ENCODE measurements at places on chromosomes 16 and 17.

DNA sequence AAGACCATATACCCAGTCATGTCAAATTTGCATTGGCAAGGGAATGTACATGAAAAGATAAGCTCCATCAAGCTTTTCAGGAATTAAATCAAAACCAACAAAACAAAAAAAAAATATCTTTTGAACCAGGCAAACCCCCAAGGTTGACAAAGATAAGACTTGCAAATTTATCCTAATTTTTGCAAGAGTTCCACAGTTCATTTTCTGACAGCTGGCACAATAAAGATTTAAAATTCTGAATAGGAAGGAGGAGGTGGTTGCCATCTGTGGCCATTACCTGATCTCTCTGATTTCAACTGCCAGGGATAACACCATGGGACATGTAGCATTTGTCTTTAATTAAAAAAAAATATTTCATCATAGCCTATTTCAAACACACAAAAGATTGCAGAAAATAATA lies 135.9 kb upstream of the SHISA6 start:
- no peak for DNase-seq

GRCh38 chr16:10385725-10386516 lies at the start of gene ATF7IP2:
TSS of gene ATF7IP2 (plus strand) at chr16:10386061. CDS start at chr16:10430621, 44,560 bp downstream.
- DNase-seq: peak; percentile 80

GRCh38 chr17:63378411-63379375 lies 67.4 kb downstream of the CYB561 start:
- peak; percentile 15 for DNase-seq

DNA sequence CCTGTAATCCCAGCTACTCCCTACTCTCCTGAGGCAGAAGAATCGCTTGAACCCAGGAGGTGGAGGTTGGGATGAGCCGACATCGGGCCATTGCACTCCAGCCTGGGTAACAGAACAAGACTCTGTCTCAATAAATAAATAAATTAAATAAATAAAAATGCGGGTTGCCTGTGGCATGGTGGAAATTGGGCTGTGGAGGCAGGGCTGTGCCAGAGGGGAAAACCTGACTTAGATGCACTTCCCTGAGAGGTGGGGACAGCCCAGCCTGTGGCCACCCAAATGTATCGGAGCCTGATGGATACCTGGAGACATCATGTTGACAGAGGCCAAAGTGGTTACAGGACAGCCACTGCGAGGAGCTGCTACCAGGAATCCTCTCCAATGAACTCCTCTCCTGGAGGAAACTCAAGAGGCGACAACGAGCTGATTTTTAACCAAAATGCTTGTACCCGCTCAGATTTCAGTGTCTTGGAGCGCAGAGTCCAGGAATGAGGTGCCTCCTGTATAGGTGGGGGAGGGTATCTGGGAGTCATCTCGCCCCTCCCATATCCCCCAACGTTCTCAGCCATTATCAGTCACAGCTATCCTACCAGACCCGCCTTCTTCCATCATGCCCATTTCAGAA lies 32.3 kb downstream of the DDX19A start:
- DNase-seq: no peak

DNA sequence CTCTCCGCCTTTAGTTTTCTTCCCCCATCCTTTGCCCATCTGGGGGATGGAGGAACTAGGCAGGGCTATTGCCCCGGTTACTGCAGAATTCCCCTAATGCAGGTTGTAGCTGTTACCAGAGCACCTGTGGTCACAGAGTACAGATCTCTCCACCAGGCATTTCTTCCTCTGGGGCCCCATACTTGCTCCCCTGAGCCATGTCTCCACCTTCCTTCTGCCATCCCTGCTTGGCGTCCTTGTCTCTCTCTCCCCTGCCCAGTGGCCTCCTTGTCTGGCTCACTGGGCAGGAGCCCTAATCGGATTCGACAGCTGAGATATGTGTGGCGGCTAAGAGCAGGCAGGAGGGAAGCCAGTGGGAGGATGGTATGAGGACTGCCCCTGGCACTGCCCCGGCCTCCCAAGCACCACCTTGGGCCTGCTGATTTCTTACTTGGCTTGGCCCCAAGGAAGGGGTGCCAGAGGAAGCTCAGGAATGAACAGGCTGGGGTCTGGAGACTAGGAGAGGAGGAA lies 2.0 kb downstream of the RARA start:
- DNase-seq: no peak

DNA sequence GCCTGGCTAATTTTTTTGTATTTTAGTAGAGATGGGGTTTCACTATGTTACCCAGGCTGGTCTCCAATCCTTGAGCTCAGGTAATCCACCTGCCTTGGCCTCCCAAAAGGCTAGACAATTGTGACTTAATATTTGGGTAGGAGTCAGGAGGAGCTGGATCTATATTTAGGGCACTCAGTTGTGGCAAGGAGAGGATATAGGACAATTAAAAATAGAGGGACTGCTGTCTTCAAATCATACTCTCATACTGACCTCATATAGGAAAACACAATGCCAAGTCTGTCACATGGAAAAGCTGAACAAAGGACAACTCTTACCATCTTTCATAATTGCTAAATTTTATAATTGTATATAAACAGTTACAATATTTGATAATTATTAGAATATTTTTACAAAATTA lies 17.1 kb downstream of the IRX3 start:
- DNase-seq: no peak

GRCh38 chr16:75620326-75621169 lies 2.5 kb downstream of the ADAT1 start:
- no peak for DNase-seq

- no peak for DNase-seq
Observed at GRCh38 chr16:31441956-31442355, 633 bp downstream of the ZNF843 start.
